ENCODE measurements at places on chromosomes 13 and 19. TPM values are rescaled to one million over a fixed set of nuclear protein-coding genes. Genes with fewer than 3 reads are reported as not detected.

The KCTD4 gene
- total RNA-seq: not detected

The KRTDAP gene
- total RNA-seq: not detected

The THSD8 gene
- total RNA-seq: 28.8 TPM

The ZNF418 gene
- total RNA-seq: 7.5 TPM

The KIR3DL1 gene
- not detected for total RNA-seq

The SMAD9 gene
- 0.94 TPM for total RNA-seq

The LRRC4B gene
- total RNA-seq: not detected

The NEK3 gene
- total RNA-seq: 3.7 TPM

The DOCK6 gene
- total RNA-seq: 68.9 TPM

The WDR87 gene
- total RNA-seq: not detected

The NDUFA7 gene
- 49.8 TPM for total RNA-seq

The CADM4 gene
- total RNA-seq: 68.3 TPM

The PCCA gene
- total RNA-seq: 16.1 TPM

The PHLDB3 gene
- 36.7 TPM for total RNA-seq

All from PC-9 (cell line).